ENCODE measurements at places on chromosomes 1 and 21.

GRCh38 chr1:31739346-31739745 is 24.8 kb downstream of the ADGRB2 start:
- DNase-seq = no peak

GRCh38 chr1:78101514-78101913 is 55.7 kb downstream of the GIPC2 start:
- DNase-seq = peak; percentile 98

DNA sequence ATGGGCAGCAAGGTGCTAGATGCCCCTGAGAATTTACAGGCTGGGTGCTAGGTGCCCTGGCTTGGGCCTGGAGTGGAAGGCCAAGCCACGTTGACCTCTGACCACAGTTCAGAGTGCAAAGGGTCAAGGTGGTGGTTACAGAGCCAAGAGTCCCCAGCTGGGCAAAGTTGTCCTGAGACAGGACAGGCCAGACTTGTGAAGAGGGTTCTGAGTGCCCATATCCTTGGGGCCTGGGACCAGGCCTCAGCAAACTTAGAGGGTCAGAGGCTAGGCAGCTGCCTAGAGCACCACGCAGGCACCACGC is 18.9 kb upstream of the SELENON start:
- no peak for DNase-seq

DNA sequence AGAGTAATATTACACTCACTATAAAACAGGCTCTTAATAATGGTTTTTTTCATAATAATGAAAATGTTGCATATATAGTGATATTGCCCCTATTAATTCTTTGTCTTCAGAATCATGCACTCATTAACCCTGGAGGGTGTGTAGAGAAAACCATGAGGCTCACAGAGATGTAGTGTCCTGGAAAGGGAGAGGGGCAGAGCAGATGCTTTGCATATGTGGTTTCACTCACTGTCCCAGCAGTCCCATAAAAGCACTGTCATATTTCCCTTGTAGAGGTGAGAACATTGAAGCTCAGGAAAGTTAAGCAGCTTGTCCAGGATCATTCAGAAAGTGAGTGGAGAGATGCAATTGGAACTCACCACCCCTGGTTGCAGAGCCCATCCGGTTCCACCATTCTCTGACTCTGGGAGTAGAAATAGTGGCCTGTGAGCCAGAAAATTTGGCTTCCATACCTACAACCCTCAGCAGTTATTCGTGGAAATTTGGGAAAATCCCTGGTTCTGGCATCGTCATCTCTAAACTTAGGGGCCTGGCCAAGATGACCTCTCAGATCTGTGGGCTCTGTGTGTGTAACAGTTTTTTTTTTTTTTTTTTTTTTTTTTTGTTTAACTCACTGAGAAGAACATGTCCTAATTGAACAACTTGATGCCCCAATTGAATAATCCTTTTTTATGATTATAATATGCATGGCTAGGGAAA is 86.4 kb downstream of the RGL1 start:
- DNase-seq = no peak

DNA sequence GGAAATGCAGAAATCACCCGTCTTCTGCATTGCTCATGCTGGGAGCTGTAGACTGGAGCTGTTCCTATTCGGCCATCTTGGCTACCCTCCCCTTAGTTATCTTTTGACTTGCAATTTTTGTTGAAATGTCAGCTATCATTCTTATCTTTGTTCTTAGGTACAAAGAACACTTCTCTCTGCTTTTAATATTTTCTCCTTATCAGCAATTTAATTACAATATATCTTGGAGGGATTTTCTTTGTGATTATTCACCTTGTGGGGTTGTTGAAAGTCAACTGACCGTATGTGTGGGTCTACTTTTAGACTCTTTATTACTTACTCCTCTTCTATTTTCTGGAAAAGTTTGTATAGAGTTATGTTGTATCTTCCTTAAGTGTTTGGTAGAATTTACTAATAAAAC is 43.1 kb upstream of the PKP1 start:
- DNase-seq = no peak

- DNase-seq = no peak
Measured at GRCh38 chr1:48841966-48842365, 65.3 kb upstream of the BEND5 start.

- no peak for DNase-seq
Measured at GRCh38 chr1:191629836-191630235, 528.4 kb upstream of the RGS18 start.

DNA sequence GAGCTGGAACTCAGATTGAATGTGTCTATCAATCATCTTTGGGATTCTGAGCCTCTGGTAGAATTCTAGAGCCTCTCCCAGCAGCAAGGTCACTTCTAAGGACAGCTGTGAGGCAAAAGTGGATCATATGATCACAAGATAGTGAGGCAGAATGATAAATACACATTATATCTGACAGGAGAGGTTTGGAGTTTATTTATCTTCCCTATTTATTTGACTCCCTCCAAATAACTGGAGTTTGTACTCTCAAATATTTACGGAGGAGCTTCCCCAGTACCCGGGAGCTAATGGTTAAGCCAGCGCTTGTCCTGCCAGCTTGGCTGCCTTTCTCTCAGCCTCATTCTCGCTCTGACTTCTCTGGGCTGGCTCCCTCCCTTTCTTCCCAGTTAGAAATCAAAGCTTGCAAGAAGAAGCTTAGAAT is 2.3 kb downstream of the HMGCS2 start:
- no peak for DNase-seq

Data from HS-5 (cell line).